CD4-positive, alpha-beta T cell (primary cell): ENCODE measurements at places on chromosomes 1 and 21.

GRCh38 chr1:235045921-235046601, 82.6 kb downstream of the TOMM20 start:
- DNase-seq, result no peak

DNA sequence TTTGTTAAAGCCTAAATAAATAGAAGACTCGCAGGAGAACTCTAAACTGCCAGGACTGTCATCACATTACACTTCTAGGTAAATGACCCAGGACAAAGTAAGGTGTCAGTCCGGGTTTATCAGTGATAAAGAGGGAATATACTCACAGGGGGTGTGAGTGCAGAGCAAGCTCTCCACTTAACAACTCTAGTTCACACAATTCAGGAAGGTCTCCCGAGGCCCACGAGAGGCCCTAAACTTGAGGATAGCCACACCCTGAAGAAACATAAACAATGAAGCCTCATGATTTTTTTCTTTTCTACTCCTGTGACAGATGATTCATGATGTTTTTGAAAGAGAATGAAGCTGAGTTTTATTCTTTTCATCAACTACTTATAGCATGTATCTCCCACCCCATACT, 65.6 kb upstream of the EXO1 start:
- DNase-seq, result no peak

DNA sequence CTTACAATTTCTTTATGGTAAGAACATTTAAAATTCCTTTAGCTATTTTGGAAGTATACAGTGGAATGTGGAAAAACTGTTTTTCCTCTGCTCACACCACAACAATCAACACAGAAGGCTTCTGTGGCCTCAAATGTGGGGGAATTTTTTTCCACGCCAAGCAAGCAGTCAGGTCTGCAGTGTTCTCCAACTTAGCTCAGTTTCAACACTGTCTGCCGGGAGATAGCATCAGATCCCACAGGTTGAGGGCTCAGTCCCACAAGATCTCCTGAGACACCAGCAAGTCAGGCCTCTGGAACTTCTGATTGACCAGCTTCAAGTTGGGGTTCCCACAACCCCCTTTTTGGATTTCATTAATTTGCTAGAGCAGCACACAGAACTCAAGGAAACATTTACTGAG, 50.3 kb downstream of the PTBP2 start:
- DNase-seq, result no peak

- peak; percentile 23 for DNase-seq
These were observed 29.3 kb downstream of the NIBAN1 start for GRCh38 chr1:184945029-184945428.

DNA sequence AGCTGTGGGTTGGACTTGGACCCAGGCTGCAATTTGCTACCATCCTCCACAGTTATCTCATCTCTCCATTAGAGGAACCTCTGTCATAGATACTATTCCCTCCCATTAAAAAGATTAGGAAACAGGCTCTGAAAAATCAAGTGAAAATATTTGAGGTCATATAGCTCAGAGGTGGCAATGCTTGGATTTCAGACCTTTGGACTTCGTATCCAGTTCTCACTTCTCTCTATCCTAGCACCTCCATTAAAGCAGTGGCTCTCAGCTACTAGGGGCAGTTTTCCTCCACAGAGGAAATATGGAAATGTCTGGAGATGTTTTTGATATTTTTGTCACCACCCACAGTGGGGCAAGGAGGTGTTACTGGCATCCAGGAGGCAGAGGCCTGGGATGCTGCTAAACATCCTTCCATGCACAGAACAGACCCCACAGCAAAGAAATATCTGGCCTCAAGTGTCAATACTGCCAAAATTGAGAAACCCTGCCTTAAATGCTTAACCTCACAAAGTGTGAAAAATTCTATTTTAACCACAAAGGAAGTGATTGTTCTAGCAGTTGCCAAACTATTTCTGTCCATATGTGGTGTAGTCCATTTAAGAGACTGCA, 54.1 kb downstream of the C8A start:
- DNase-seq, result no peak

- no peak for DNase-seq
These were observed 22.7 kb downstream of the CRYAA start for GRCh38 chr21:43191521-43191920.

DNA sequence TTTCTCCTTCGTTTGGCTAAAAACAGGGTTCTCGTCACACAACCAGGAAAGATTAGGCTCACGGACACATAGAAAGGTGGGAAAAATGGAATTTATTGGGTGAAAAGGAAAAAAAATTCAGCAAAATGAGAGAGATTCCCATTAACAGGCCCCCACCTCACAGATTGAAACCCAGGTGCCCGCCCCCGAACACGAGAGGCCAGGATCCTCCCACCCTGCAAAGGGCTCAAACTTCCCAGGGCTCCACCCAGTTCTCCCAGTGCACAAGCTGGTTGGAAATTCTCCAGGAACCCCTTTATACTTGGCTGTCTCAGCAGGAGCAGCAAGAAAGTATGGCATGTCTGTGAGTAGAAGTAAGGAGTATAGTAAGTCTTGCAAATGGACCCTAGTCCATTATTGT, 499.7 kb downstream of the RWDD3 start:
- DNase-seq, result no peak

DNA sequence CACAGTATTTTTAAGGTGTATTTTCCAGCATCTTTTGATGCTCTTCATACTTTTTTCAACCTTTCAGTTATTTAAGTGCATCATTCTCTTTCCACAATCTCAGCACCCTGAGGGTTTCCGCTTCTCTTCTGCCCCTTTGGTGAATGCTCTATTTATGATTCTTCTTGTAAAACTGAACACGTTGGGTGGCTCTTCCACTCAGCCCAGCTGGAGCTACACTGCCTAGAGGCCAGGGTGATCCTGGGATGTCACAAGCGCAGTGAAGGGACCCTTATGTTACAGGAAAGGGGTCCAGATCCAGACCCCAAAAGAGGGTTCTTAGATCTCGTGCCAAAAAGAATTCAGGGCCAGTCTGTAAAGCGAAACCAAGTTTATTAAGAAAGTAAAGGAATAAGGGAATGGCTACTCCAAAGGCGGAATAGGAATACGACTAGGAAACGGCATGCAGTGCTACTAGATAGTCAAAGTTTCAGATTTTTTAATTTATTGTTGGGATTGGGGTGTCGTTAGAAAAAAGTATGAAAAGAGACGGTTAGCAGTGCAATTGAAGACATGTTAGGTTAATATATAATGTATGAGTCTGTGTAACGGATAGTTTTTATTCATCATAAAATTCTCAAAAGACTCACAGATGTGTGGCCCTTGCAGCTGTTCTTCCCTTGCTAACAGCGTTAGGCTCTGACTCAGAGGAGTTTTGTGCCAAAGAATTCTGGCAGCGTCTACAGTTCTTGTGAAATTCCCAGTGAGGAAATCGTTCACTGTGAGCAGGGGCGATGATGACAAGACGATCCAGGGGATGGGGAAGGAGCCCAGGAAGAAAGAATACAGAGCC, 14.4 kb upstream of the ERVH48-1 start:
- DNase-seq, result no peak

- no peak for DNase-seq
These were observed 487.9 kb downstream of the NPHP4 start for GRCh38 chr1:5504364-5504740.

DNA sequence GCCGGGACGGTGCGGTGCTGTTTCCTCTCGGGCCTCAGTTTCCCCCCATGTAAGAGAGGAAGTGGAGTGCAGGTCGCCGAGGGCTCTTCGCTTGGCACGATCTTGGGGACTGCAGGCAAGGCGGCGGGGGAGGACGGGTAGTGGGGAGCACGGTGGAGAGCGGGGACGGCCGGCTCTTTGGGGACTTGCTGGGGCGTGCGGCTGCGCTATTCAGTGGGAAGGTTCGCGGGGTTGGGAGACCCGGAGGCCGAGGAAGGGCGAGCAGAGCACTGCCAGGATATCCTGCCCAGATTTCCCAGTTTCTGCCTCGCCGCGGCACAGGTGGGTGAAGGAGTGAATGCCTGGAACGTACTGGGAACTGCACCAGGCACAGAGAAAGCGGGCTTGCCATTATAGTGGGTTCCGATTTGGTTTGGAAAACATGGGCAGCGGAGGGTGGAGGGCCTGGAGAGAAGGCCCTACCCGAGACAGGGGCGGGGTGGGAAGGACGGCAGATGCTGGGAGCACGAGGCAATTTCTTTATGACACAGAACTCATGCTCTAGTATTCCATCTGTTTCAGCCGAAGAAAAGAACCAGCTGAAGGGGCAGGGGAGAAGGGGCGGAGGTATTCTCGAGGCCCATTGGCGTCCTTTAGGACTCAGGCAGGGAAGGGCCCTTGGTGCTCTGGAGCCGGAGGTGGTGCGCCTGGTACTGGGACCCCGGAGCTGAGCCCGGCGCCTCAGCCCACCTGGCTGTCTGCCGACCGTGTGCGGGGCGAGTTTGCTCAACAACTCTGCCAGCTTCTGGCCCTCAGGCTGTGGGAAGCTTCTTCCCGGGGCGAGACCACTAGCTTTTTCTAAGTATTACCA, 960 bp downstream of the PCSK9 start:
- DNase-seq, result no peak

- peak; percentile 90 for DNase-seq
These were observed at the start of gene UBE2G2 for GRCh38 chr21:44801468-44802395. TSS of gene UBE2G2 (minus strand) at chr21:44801820. CDS start at chr21:44801748, 72 bp downstream.

GRCh38 chr1:17204546-17205440, at the start of gene PADI1:
TSS of gene PADI1 (plus strand) at chr1:17205128. CDS start at chr1:17205218, 90 bp downstream.
- DNase-seq, result no peak

- DNase-seq, result no peak
These were observed 43.8 kb upstream of the AIM2 start for GRCh38 chr1:159120317-159120716.

DNA sequence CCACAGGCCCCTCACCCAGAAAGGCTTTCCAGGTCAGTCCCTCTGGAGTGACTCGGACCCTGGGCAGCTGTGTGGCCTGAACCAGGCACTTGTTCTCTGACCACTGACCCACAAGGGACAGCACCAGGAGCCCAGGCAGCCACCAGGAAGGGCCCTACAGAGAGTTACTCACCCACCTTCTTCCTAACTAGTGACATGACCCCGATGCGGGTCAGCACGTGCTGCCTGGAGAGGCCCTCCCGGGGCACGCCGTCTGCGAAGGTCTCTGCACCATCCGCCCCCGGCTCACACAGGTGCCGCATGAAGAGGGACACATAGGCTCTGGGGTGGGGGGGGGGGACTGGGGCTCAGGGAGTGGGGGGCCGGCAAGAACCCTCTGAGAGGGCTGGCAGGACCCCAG, 55.8 kb downstream of the CHD5 start:
- DNase-seq, result no peak

DNA sequence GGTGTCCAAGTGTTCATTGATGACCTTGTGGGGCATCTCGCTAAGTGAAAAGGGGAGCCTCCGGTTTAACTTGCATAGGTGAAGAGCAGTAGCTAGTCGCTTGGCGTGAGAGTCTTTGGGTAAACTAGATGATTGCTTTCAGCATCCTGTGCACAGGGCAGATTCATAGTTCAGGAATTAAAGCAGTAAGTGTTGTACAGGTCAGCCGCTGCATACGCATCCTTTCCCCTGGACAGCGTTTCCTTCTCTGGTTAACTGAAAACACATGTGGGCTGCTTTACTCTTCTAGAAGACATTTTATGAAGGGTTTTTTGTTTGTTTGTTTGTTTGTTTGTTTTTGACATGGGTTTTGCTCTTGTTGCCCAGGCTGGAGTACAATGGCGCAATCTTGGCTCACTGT, 12.1 kb downstream of the NDUFV3 start:
- DNase-seq, result no peak

DNA sequence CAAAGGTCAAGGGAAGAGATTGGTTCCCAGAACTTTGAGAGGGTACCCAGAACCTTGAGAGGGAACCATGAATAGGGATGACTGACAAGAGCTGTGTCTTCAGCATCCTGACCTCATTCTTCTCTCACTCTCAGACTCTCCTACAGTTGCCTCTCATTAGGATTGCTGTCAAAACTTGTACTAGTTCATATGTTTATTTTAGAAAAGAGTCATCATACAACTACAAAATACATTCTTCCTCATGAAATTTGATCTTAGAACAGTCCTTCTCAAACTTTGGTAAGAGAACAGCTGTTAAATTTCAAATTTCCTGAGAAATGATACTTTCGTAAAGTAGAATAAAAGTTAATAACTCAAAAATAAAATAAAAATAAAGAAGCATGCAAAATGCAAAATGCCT, 161.4 kb upstream of the ZRANB2 start:
- no peak for DNase-seq

DNA sequence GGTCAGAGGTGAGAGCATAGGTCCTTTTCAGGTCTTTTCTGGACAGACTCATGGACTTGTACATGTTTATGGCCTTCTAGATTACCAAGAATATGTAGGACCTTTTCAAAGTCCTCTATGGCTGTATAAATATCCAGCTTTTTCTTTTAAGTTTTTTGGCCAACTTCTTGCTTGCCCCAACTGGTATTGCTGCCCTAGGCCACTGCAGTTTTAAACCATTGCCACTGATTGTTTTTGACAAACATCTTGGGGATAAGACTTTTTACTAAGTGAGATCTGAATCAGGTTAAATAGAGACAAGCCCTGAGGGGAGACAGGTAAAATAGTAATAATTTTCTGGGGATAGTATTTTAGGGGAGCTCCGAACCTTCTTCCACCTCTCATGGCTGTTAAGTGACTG, 14.8 kb upstream of the DDR2 start:
- no peak for DNase-seq

- DNase-seq, result no peak
These were observed 56.0 kb downstream of the ZMYM4 start for GRCh38 chr1:35324486-35324885.

DNA sequence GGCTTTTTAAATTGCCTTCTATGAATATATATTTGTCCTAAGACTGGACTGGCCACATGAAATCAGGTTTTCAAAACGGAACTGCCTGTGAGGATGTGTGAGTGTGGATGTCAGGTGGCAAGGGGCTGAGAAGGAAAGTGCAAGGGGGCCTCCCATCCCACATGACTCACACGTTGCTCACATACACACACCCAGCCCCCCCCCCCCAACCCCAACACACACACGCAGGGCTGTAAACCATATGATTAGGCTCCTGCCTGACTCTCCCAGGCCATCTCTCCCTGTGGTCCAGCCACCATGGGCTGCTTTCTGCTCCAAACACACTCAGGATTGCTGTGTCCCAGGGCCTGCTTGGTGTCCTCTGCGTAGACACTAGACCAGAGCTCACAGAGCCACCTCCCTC, 22.4 kb downstream of the DEGS1 start:
- peak; percentile 75 for DNase-seq

- DNase-seq, result no peak
These were observed 181.9 kb downstream of the C1orf94 start for GRCh38 chr1:34358636-34359035.

DNA sequence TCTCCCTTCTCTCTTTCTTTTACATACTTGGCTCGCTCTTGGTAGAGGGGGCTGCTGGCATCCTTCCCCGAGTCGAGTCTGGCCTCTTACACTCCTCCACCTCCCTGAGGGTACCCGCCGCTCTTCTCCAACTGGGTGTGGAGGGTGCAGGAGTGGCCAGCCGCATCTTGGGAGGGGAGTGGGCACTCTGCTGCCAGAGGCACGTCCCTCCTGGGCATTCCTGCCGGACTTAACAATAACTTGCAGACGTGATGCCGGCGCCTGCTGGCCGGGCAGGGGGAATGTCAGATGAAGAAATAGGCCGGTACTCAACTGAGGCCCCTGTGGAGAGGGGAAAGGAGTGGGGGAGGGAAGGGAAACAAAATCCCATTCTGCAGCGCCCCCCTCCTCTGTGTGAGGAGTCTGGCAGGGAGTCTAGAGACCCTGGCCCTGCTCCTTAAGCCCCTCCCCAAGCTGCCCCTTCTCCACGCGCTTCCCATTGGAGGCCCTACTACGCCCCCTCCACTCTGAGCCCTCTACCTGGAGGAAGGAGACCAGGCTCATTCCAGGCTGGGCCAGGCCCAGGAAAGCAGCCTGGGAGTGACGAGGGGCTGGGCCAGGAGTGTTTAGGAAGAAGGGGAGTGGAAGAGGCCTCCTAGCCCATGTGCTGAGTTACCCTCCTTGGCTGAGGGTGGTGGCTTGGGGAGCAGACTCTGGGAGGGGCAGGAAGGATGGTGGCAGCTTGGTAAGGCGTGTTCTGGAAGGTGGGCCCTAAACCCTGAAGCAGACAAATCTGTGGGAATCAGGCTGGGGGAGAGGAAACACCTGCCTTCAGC, 1.8 kb downstream of the ATP2B4 start:
- no peak for DNase-seq
